Neural crest cell (in vitro differentiated cells): ENCODE measurements at places on chromosomes 12 and 14.
A peak's percentile ranks its signal among the peaks of the same experiment; 100 is the strongest.

- DNase-seq = no peak
Measured at GRCh38 chr14:106044949-106045596, 518.7 kb downstream of the TMEM121 start.

DNA sequence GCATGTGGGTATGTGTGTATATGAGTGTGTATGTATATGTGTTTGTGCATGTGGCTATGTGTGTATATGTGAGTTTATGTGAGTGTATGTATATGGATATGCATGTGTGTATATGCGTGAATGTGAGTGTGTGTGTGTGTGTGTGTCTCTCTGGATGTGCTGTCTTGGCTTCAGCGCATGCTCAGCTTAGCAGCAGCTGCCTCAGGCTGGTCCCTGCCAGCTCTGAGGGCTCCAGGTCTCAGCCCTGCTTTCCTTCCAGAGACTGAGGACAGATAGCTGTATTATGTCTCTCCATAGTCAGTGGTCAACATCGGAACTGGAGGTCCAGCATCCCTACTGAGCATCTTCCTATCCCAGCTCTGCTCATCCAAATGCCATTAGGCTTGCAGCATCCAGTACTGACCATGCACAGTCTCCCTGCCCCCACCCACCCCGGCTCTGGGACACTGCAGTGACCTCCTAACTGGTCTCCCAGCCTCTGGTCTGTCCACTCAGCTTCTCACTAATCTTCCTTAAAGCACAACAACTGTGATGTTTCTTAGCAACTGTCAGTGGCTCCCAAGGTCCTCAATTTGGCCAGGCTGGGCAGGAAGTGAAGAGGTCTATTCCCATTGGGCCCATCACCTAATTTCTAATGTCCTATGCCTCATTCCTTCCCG lies 22.8 kb downstream of the FAIM2 start:
- DNase-seq = no peak

DNA sequence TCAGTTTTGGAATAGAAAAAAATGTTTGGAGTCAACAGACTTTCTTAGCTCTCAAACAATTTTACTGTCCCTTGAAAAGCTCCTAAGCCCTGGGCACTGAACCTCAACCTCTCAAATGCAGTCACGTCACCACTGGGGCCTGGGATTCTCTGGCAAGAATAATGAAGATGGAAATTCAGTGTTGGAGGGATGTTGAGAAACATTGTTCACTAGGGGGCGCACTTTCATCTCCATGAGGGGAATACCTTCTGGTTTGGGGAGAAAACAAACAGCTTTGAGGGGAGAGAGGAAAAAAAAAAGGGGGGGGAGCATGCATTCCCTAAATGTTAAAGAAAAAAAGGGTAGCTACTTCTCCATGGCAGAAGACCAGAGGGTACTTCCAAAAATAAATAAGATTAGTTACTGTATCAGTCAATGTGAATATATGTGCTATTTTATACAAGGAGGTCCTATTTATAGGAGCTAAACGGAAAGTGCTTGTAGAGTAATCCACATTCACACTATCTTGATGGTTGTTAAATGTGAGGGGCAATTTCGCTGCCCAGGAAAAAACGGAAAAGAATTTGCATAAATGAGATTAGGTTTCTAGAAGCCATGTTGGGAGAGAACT lies 5.8 kb upstream of the TBPL2 start:
- DNase-seq = peak; percentile 74

GRCh38 chr12:112130441-112130998 lies 5.2 kb downstream of the TRAFD1 start:
- no peak for DNase-seq

GRCh38 chr14:100406505-100407131 lies 83.5 kb downstream of the SLC25A47 start:
- no peak for DNase-seq

DNA sequence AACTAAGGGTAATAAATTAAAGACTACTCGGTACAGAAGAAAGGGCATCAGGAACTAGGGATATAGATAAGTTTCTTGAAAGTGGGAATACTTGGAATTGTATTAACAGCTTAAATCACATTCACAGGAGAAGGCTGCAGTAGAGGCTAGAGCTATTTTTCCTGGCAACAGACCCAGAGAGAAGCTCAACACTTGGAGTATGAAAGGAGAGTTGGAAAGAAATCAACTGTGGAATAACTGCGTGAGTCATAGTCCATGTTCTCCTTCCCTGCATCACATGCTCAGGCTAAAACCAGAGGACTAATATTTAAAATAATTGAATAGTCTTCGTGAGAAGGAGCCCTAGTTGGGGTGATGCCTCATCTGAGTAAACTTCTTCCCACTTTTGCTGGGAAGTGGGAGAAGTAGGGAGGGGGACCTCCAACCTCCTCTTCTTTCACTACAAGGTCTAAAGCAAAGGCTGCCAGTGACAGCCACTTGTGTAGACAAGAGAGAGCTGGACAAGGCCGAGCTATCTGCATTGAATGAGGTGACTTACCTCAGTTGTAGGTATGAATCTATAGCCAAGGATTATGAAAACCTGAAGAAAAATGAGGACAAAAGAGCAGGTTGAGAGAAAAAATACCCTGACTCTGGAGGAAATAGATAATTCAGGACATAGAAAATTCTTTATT lies 32.7 kb downstream of the DYRK2 start:
- DNase-seq = no peak

- DNase-seq = no peak
Measured at GRCh38 chr12:62484233-62484632, 17.6 kb downstream of the MON2 start.

GRCh38 chr12:19030180-19030579 lies 99.4 kb upstream of the PLEKHA5 start:
- no peak for DNase-seq

DNA sequence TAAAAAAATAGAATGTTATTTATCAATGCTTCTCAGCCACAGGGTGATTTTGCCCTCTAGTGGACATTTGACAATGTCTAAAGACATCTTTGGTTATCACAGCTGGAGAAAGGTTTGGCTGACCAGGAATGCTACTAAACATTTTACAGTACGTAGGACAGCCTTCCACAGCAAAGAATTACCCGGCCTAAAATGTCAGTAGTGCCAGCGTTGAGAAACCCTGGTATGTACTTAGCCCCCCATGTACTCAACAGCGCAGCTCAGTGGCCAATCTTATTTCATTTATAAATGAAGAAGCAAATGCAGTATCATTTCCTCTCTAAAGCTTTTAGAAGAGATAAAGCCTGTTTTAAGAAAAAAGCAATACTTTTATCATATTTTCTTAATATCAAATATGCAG lies 5.8 kb downstream of the MARK3 start:
- no peak for DNase-seq

- DNase-seq = no peak
Measured at GRCh38 chr12:91685917-91686316, 459.7 kb downstream of the BTG1 start.

DNA sequence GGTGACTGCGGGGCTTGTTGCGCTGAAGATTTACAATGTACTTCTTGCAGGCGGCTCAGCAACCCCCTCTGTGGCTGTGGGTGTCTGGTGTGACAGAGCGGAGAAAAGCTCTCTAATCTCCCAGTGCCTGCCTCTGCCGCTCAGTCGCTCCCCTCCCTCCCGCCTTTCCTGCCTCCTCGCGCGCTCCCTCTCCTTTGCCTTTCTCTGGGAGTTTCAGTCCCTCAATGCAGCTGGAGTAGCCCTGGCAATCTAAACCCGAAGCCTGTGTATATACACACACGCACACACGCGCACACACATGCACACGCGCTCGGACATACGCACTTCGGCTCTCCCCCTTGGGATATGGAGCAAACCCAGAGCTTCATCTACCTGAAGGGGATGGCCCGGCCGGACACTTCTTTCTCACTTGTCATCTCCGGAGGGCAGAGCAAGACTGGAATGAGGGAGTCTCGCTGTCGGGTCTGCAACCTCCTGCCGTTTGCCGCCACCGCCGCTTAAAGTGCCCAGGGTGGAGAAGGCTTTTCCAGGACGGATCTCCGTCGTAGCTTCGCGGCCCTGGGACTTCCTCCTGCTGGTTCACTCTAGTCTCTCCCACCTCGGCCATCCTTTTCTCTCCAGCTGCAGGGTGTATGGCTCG lies 599 bp upstream of the TRHDE start:
- DNase-seq = peak; percentile 48

- DNase-seq = no peak
Measured at GRCh38 chr12:124608450-124608870, 41.0 kb upstream of the NCOR2 start.

GRCh38 chr12:47087088-47087688 lies 7.4 kb upstream of the AMIGO2 start:
- DNase-seq = no peak

DNA sequence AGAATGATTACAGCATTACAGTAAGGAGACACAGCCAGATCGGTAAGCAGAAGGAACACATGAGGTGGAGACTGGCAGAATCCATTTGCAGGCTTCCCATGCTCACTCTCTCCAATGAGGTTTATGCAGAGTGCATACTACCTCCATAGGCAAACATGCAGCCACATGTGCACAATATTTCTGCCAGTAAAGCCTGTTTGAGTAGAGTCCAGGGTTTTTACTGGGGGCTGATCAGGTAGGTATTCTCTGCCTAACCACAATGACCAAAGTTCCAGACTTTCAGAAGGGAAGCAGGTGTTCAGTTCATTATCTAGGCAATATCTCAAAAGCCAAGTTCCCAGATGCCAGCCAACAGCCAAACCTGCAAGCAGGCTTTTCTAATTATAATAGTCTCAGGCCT lies 31.1 kb downstream of the INTS13 start:
- no peak for DNase-seq

GRCh38 chr12:116818948-116819832 lies 62.1 kb downstream of the HRK start:
- DNase-seq = peak; percentile 79

- no peak for DNase-seq
Measured at GRCh38 chr12:65784289-65785015, 39.8 kb upstream of the HMGA2 start.

DNA sequence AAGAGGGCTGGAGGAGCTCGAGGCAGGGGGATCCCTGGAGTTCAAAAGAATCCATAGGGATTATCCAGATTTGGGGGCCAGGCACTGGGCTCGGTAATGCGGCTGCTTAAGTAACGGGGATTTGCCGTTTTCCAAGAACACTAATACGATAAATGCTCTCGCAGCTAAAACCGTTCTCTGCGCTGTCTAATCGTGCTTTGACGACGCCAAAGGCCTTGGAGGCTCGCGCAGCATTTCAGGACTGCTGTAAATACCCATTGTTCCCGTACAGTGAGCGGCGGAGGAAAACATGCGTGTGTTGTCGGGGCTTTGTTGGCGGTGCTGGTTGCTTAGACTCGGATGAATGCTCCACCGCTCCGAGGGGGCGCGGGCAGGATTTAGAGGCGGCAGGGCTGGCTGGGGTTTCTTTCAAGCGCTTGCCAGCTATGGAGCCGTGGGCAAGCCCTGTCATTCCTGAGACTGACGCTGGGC lies 26.2 kb downstream of the DIO3 start:
- DNase-seq = no peak
